ENCODE measurements at places on chromosomes 7 and 10. TPM values are rescaled to one million over a fixed set of nuclear protein-coding genes. Genes with fewer than 3 reads are reported as not detected.
A peak's percentile ranks its signal among the peaks of the same experiment; 100 is the strongest.

GRCh38 chr10:67843284-67843683 lies 5.3 kb upstream of the DNAJC12 start:
- no peak for DNase-seq
- no peaks in the 10 kb centered on the region for H3K36me3 ChIP-seq
- no peak overlapping the region for H3K27ac ChIP-seq
- no peaks in the 10 kb centered on the region for H3K27me3 ChIP-seq
- H3K4me1 ChIP-seq, result no peaks in the 10 kb centered on the region

DNA sequence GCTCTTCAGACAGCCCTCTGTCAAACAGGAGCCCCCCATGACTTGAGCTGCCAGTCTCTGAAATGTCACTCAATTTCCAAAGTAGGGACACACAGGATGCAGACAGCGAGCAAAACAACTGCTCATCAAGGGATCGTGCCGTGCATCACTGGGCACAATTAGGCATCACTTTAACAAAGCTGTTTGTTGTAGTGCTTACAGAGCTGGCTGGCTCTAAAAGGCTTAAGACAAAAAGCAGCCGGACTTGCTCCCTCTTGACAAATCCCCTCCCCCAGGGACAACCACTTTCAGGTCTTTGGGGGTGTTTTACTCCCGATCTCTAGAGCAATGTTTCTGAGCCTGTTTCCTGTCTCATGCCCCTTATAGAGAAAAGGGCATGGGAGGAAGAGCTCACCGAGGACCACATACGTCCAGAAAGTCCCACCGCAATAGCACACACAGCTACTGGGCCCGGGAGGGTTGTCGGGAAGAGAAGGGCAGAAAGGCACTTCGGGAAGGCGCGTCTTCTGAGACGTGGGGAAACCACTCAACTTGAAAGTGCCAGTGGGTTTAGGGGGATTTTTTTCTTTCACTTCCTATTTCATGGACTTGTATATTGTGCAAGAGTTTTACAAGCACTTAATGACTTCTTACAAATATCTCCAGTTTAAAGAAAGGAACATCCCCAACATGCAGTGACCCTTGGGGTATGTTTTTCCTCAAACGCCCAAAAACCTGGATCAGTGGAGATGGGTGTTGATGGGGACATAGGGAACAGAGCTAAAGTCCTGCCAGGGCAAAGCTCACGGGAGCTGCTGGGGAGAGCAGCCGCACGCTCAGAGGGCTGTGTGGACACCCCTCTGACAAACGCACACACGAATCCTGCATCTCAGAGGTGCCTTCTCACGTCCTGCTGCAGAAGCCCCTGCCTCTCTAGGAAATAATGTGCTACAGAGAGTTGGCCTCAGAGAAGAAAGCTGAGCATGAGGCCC lies 27.1 kb downstream of the LRRC20 start:
- H3K36me3 ChIP-seq, result no peaks in the 10 kb centered on the region
- H3K27me3 ChIP-seq, result no peaks in the 10 kb centered on the region
- peaks cover 20% of the 10 kb centered on the region for H3K4me1 ChIP-seq
- peak; percentile 40 for DNase-seq
- H3K4me3 ChIP-seq, result peak overlapping the region; percentile 64

DNA sequence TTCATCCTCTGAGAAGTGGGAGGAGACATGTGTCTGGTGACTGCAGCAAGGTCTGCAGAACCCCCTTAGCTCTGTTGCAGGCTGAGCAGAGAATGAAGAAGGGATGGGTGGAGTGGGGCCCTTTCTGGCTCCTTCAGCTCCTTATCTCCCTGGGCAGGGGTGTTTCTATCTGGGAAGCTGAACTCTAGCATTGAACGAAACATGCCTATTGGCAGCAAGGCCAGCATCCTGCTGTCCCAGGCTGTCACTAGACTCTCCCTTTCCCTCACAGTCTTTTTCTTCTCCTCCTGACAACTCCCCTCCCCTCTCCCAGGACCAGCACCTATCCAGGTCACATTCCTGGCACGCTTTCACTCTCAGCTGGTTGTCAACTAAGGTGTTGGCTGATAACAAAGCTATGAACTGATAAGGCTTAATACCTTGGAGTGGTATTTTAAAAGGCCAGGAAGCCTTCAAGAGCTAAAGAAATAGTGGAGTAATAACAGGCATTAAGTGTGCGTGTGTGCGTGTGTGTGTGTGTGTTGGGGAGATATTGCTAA lies 128.8 kb upstream of the FZD8 start:
- no peak for DNase-seq
- H3K4me3 ChIP-seq, result no peak overlapping the region
- H3K36me3 ChIP-seq, result no peaks in the 10 kb centered on the region

- DNase-seq, result no peak
- H3K27ac ChIP-seq, result no peak overlapping the region
- H3K36me3 ChIP-seq, result no peaks in the 10 kb centered on the region
These were observed 92.8 kb downstream of the MCU start for GRCh38 chr10:72784551-72785351.

DNA sequence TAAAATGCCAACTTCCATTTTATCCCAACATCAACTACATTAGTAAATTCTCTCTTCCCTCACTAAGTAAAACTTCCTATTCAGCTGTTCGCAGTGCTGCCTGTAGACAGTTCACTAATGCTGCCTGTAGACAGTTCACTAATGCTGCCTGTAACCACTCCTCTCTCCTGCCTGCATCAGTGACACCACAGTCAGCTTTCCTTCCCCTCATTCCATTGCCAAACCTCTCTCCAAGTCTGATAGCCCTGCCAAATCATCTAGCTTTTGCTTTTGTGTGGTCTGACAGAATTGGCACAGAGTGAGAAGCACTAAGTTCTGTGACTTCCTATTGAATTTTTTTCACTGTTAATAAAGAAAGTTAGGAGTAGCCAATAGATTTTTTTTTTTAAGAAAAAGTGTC lies 43.0 kb upstream of the MACC1 start:
- H3K4me3 ChIP-seq, result no peak overlapping the region
- no peak for DNase-seq
- H3K36me3 ChIP-seq, result no peaks in the 10 kb centered on the region
- H3K4me1 ChIP-seq, result no peaks in the 10 kb centered on the region
- H3K27me3 ChIP-seq, result peaks cover 4% of the 10 kb centered on the region

- no peaks in the 10 kb centered on the region for H3K4me1 ChIP-seq
- DNase-seq, result no peak
- peaks cover 2% of the 10 kb centered on the region for H3K27me3 ChIP-seq
- no peaks in the 10 kb centered on the region for H3K36me3 ChIP-seq
- H3K27ac ChIP-seq, result no peak overlapping the region
- H3K4me3 ChIP-seq, result no peak overlapping the region
These were observed 101.8 kb downstream of the GNAT3 start for GRCh38 chr7:80410081-80410480.

DNA sequence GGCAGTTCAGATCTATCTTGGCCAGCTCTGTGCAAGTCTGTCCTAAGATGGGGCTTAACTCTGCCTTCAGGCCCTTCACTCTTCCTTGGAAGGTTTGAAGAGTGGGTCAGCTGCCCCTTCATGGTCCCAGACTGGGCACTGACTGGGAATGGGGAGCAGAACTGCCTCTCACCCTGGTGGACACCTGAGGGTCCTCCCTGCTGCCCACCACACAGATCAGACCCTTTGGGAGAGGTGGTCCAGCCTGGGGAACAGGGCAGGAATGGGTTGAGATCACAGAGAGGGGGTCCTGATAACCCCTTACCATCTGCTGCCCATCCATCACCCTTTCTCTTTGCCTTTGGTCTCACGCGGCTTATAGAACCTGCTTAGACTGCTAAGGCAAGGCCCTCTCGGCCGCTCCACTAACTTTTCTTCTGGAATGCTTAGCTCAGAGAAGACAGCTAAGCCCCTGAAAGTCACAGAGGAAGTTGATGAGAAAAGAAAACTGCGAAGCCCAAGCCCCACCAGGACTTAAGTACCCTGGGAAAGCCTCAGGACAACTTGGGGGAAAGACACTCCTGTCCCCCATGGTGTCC lies 402 bp upstream of the CDHR1 start:
- DNase-seq, result no peak
- H3K36me3 ChIP-seq, result no peaks in the 10 kb centered on the region
- H3K27me3 ChIP-seq, result peaks cover 10% of the 10 kb centered on the region
- peaks cover 10% of the 10 kb centered on the region for H3K4me1 ChIP-seq

DNA sequence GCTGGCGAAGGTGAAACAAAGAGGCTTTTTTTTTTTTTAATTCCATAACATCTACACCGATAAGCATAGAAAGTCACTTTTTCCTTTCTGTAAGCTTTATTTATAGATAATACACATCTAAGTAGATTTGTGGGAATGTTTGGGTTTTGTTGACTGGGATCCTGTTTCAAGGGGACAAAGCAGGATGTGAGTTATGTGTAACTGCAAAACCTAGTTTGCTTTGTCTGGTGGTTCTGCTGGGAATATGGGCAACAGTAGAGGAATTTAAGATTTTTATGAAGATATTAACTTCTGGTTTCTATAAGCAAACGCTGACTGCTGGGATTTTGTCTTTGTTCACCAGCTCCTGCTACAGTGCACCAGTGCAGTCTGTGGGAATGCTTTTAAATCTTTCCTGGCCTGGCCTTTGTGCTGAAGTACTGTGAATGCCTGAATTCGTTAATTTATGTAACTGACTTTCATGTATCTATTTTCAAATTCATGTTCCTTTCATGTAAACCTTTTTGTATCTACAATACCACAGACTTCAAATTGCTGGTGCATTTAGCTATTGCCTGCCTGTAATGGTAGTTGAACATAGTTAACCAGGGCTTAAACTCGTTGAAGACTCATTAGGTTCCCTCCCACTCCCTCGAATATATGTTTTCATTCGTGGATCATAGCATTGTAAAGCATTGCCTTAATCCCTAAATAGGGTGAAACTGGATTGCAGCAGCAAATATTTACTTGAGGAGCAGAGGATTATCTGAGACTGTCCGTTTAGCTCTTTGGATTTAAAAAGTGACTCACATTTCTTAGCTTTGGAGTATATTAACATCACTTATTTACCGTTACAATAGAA lies 1.5 kb downstream of the KLHL7 start:
- H3K36me3 ChIP-seq, result peaks cover 5% of the 10 kb centered on the region
- peak overlapping the region; percentile 97 for H3K4me3 ChIP-seq
- no peak for DNase-seq

DNA sequence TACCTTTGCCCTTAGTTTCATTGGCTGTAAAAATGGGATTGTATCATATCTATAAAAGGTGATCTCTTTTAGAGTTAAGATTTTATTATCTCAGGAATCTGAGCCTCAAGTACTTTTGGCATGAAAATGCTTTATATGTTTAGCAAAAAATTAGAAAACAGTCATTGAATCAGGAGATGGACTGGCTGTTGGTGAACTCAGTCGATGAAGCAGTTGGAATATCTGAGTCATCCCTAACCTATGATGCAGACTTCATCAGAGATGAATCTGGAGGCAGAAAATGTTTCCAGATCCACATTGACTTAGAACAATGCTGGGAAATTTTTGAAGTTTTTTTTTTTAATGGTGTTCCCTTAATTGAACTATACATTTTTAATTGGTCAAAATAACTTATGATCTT lies 228.5 kb downstream of the SLC25A13 start:
- H3K4me3 ChIP-seq, result no peak overlapping the region
- no peak overlapping the region for H3K27ac ChIP-seq
- DNase-seq, result no peak
- H3K27me3 ChIP-seq, result peaks cover 14% of the 10 kb centered on the region
- H3K36me3 ChIP-seq, result no peaks in the 10 kb centered on the region

GRCh38 chr7:18387191-18387735 lies 108.3 kb upstream of the HDAC9 start:
- H3K4me1 ChIP-seq, result no peaks in the 10 kb centered on the region
- no peak for DNase-seq
- H3K27ac ChIP-seq, result no peak overlapping the region
- no peak overlapping the region for H3K4me3 ChIP-seq
- H3K27me3 ChIP-seq, result no peaks in the 10 kb centered on the region

- DNase-seq, result no peak
- H3K27ac ChIP-seq, result no peak overlapping the region
- no peaks in the 10 kb centered on the region for H3K36me3 ChIP-seq
- no peaks in the 10 kb centered on the region for H3K27me3 ChIP-seq
- H3K4me1 ChIP-seq, result no peaks in the 10 kb centered on the region
These were observed 99.8 kb upstream of the STRIP2 start for GRCh38 chr7:129334473-129334872.

DNA sequence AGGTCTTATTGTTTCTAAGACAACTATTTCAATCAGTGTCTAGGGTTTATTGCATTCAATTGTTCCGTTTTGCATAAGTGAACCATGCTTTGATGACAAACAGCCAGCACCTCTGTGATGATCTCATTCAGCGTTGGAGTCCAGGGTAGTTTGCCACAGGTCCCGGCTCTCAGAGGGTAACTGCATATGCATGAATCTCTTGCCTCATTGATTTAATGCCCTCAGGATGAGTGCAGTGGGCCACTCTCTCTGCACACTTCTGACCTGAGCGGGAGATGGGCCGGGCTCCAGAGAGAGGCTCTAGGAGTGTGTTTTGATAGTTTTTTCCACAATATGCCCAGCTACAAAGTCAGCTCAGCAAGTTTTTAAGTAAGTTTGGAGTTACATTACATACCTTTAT lies 83.9 kb downstream of the HECW1 start:
- H3K27ac ChIP-seq, result no peak overlapping the region
- H3K4me3 ChIP-seq, result no peak overlapping the region
- H3K4me1 ChIP-seq, result no peaks in the 10 kb centered on the region

DNA sequence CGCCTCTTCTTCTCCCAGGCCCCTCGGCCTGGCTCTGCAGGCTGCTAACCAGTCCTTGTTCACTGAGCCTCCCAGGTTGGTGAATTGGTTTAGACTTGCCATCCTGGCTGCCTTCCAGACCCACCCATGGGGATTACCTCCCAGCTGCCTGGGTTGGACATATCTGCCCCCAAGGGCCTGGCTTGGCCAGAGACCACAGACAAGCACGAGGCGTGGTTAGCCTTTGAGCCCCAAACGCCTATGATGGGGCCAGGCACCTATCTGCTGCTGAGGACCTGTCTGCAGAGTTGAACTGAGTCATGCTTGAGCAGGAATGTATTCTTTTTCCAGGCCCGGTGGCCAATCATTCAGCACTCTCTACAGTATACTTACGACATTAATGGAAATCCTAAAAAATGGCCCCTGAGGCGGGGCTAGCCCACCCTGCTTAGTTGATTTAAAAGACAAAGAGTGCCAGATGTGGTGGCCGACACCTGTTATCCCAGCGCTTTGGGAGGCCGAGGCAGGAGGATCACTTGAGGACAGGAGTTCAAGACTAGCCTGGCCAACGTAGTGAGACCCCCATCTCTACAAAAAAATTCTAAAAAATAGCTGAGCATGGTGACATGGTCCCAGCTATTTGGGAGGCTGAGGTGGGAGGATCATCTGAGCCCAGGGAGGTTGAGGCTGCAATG lies 361.5 kb downstream of the FRMD4A start:
- DNase-seq, result no peak
- H3K27me3 ChIP-seq, result peaks cover 2% of the 10 kb centered on the region
- H3K4me3 ChIP-seq, result no peak overlapping the region
- no peak overlapping the region for H3K27ac ChIP-seq
- peaks cover 4% of the 10 kb centered on the region for H3K4me1 ChIP-seq

Gene UPK3B
- total RNA-seq, result not detected

Gene KAZALD1
- 0.90 TPM for total RNA-seq

Gene PIK3CG
- total RNA-seq, result 27.0 TPM

Gene EVX1
- total RNA-seq, result not detected

Gene NXPH1
- not detected for total RNA-seq

Gene NDUFA5
- total RNA-seq, result 62.8 TPM
